ENCODE measurements at places on chromosomes 5 and 9. TPM values are rescaled to one million over a fixed set of nuclear protein-coding genes. Genes with fewer than 3 reads are reported as not detected.

DNA sequence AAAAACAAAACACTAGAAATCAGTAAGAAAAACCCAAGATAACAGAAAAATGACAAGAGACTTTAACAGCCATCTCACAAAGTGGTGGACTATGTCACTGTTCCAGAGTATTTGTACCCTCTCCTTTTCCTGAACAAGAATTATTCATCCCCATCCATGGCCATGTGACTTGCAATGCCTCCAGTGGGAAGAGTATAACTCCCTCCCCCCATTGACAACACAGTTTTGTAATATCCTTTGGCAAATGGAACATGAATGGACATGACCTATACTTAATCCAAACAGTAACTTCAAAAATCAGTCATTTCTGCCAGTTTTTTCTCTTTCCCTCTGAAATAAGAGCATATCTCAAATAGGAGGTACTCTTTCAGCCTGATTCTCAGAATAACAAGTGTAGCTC is 33.9 kb downstream of the PTBP3 start:
- H3K27me3 ChIP-seq: no peaks in the 10 kb centered on the region
- H3K4me1 ChIP-seq: peaks cover 30% of the 10 kb centered on the region
- H3K27ac ChIP-seq: no peak overlapping the region
- H3K4me3 ChIP-seq: no peak overlapping the region
- peaks cover 39% of the 10 kb centered on the region for H3K36me3 ChIP-seq
- DNase-seq: no peak

GRCh38 chr5:34535433-34535832 is 120.7 kb upstream of the RAI14 start:
- no peak for DNase-seq
- H3K36me3 ChIP-seq: no peaks in the 10 kb centered on the region
- H3K4me3 ChIP-seq: no peak overlapping the region
- H3K27ac ChIP-seq: no peak overlapping the region
- peaks cover 4% of the 10 kb centered on the region for H3K4me1 ChIP-seq

DNA sequence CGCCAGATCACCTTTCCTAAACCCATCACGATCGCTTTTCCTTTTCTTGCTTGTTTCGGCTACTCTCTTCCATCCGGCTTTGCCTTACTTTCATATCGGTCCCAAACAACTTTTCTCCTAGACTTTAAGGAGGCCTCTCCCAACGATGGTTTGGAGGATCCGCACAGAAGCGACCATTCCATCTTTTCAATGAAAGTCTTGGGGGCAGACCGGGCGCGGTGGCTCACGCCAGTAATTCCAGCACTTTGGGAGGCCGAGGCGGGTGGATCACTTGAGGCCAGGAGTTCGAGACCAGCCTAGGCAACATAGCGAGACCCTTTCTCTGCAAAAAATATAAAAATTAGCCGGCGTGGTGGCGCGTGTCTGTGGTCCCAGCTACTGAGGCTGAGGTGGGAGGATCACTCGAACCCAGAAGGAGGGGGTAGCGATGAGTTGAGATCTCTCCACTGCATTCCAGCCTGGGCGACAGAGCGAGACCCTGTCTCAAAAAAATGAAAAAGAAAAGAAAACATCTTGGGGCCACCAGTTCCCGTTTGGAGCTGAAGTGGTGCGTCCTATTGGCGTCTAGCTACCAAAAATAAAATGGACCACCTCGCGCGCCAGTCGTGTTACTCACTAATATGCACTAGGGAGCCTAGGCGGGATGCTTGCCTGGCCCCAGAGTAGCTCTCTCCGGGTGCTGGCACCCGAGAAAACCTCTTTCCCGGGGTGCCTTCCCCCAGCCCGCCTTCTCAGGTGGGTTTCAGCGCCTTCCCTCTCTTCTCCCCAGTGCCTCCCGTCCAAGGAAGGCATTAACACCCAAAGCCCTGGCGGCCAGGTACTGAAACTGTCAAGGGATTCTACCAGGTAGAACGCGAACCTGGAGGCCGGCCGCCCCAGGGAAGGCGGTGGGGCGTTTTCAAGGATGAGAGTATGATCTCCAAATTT is 800 bp upstream of the AP3B1 start:
- H3K27ac ChIP-seq: peak overlapping the region; percentile 96
- peaks cover 24% of the 10 kb centered on the region for H3K36me3 ChIP-seq
- peak; percentile 54 for DNase-seq
- peaks cover 30% of the 10 kb centered on the region for H3K4me1 ChIP-seq

BAAT gene
- total RNA-seq: not detected

DNA sequence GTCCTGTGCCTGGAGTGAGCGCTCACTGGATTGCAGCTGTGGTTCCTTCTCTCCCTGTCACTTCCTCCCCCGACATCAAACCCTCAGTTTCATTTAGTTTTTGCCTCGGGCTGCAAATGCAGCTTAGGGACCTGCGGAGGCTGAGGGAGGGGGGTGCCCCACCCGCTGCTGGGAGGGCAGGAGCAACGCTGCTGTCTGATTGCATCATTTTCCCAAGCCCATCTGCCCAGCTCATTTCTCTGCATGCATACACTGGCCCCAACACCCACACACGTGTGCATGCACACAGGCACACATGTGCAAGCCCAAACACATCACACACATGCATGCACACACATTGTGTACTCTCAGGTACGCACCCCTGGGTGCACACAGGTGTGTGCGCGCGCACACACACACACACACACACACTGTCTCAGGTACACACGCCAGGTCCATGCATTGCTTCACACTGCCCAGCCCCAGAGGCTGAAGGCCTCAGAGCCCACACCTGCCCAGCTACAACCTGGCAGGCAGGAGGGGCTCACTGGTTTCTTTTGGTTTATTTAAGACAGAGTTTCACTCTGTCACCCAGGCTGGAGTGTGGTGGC is 3.4 kb downstream of the ASS1 start:
- H3K36me3 ChIP-seq: no peaks in the 10 kb centered on the region
- peak; percentile 22 for DNase-seq
- peak overlapping the region; percentile 0 for H3K27ac ChIP-seq
- no peak overlapping the region for H3K4me3 ChIP-seq
- H3K27me3 ChIP-seq: peaks cover 19% of the 10 kb centered on the region

GRCh38 chr5:39578887-39579497 is 154.2 kb upstream of the DAB2 start:
- no peak overlapping the region for H3K27ac ChIP-seq
- no peaks in the 10 kb centered on the region for H3K36me3 ChIP-seq
- H3K4me1 ChIP-seq: peaks cover 2% of the 10 kb centered on the region
- DNase-seq: no peak
- H3K4me3 ChIP-seq: no peak overlapping the region

DNA sequence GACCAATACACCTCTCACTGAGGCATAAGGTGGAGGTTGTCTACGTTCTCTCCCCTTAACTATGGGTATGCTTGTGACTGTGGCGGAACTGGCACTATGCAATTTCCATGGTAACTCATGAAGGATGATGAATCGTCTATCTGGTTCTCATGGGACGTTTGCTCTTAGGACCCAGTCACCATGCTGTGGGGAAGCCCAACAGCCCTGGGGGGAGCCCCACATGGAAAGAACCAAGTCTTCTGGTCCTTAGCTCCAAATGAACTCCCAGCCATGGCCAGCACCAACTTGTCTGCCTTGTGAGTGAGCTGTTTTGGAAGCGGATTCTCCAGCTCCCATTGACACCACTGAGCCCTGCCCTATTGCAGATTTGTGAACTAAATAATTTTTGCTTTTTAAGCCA is 188.7 kb upstream of the S1PR3 start:
- no peaks in the 10 kb centered on the region for H3K36me3 ChIP-seq
- peaks cover 2% of the 10 kb centered on the region for H3K27me3 ChIP-seq
- no peak overlapping the region for H3K4me3 ChIP-seq
- DNase-seq: no peak
- H3K4me1 ChIP-seq: no peaks in the 10 kb centered on the region

DNA sequence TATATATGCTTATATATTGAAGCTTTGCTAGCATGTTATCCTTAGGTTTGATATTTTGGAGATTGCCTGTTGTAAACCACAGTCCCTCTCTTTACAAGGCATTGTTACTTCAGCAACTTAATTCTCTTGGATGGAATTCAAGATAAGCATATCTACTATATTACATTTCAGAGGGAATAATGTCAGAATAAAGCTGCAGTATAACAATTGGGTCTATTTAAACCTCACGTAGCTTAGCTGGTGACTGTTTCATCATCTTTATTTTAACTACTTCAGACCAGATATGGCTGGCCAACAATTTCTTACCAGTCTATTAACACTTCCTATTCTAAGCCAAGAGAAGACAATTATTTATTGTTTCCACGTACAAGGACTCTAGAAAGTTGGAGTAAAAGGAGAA is 27.1 kb downstream of the ZCCHC10 start:
- no peaks in the 10 kb centered on the region for H3K4me1 ChIP-seq
- H3K27ac ChIP-seq: no peak overlapping the region
- peaks cover 18% of the 10 kb centered on the region for H3K36me3 ChIP-seq
- H3K4me3 ChIP-seq: no peak overlapping the region
- no peaks in the 10 kb centered on the region for H3K27me3 ChIP-seq

GRCh38 chr5:160458806-160459800 is 37.4 kb downstream of the PTTG1 start:
- no peaks in the 10 kb centered on the region for H3K36me3 ChIP-seq
- no peak overlapping the region for H3K27ac ChIP-seq
- DNase-seq: no peak
- peaks cover 22% of the 10 kb centered on the region for H3K4me1 ChIP-seq

DNA sequence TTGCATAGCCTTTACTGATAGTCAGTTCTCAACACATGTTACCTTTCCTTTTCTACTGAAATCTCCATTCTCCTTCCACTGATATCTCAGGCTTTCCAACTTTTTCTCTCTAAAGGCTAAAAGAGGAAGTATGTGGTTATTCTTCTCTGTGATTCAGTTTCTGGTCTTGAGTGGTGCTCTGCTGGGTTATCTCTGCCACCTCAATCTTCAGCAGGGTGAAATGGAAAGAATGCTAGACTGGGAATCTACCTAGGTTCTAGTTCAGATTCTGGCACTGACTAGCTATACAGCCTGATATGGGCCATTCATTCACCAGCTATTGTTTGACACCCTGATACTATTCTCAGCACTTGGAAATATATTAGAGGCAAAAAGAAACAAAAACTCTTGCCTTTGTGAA is 124.9 kb upstream of the GRIA1 start:
- H3K27ac ChIP-seq: no peak overlapping the region
- no peaks in the 10 kb centered on the region for H3K36me3 ChIP-seq
- DNase-seq: no peak

SAXO1 gene
- not detected for total RNA-seq

DNA sequence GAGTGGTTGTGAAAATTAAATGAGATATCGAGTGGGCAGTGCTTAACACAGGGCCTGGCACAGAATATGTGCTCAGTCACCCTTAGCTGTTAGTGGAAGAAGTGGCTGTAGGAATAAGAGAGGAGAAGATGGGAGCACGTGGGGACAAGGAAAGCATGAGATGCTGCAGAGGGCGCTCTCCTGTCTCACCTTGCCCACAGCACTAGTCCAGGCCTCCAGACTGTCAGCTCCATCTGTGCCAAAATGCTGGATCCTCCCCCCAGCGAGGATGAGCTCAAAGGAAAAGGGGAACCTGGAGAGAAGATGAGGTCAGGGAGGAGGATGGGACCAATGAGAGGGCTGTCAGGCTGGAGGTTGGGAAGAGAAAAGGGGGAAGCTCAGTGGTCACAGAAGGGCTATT is 12.5 kb downstream of the ARAP3 start:
- no peaks in the 10 kb centered on the region for H3K36me3 ChIP-seq
- no peaks in the 10 kb centered on the region for H3K27me3 ChIP-seq
- no peak overlapping the region for H3K27ac ChIP-seq
- no peak for DNase-seq

- peak; percentile 96 for DNase-seq
- peaks cover 7% of the 10 kb centered on the region for H3K27me3 ChIP-seq
- H3K27ac ChIP-seq: peak within 1 kb of the TSS; percentile 77
Observed at GRCh38 chr9:36190388-36191289, at the start of gene CLTA. CLTA (plus strand) TSS chr9:36190921; CDS start chr9:36191057, 136 bp downstream.

GRCh38 chr9:5896863-5897262 is 6.2 kb downstream of the MLANA start:
- no peaks in the 10 kb centered on the region for H3K27me3 ChIP-seq
- DNase-seq: no peak
- H3K4me1 ChIP-seq: peaks cover 2% of the 10 kb centered on the region
- H3K36me3 ChIP-seq: peaks cover 8% of the 10 kb centered on the region

DNA sequence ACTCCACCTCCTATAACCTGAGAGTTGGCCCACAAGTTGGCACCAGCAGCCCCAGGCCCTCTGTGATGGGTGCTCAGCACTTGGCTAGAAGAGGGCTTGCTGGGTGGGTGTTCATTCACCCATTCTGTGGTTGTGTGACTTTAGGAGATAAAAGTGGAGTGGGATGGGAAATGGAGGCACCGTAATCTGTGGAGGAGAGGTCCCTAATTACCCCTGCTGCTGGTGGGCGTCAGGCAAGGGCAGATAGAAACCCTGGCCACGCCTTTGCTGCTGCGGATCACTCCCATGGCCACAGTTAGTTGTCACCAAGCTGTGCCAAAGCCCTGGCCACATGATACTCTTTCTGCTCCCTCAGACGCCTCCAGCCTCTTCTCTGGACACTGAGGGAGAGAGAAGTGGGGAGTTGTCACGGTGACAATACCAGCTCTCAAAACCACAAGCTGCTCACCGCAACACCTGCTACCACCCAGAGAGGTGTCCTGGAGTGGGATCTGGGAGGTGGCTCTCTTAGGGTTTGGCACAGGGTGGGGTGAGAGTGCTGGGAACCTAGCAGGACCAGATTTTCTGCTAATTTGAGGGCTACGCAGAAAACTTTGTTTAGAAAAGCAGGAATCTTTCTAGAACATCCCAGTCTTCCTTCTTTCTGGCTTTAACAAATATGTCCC is 12.0 kb upstream of the NEUROG1 start:
- peaks cover 10% of the 10 kb centered on the region for H3K4me1 ChIP-seq
- peaks cover 72% of the 10 kb centered on the region for H3K27me3 ChIP-seq
- H3K4me3 ChIP-seq: no peak overlapping the region
- H3K36me3 ChIP-seq: peaks cover 4% of the 10 kb centered on the region
- H3K27ac ChIP-seq: no peak overlapping the region
- no peak for DNase-seq

- DNase-seq: peak; percentile 68
- peaks cover 29% of the 10 kb centered on the region for H3K4me1 ChIP-seq
- H3K27me3 ChIP-seq: peaks cover 5% of the 10 kb centered on the region
Observed at GRCh38 chr9:4596165-4596922, 65.8 kb upstream of the PLPP6 start.

GRCh38 chr9:111630964-111631213 is 245 bp upstream of the DNAJC25 start:
- no peaks in the 10 kb centered on the region for H3K27me3 ChIP-seq
- H3K4me3 ChIP-seq: peak overlapping the region; percentile 85
- peaks cover 36% of the 10 kb centered on the region for H3K4me1 ChIP-seq
- H3K27ac ChIP-seq: peak overlapping the region; percentile 75

GRCh38 chr9:137614631-137615386 is 4.0 kb upstream of the EHMT1 start:
- peaks cover 33% of the 10 kb centered on the region for H3K4me1 ChIP-seq
- H3K27me3 ChIP-seq: no peaks in the 10 kb centered on the region
- DNase-seq: no peak
- no peak overlapping the region for H3K27ac ChIP-seq
- H3K4me3 ChIP-seq: no peak overlapping the region

DNA sequence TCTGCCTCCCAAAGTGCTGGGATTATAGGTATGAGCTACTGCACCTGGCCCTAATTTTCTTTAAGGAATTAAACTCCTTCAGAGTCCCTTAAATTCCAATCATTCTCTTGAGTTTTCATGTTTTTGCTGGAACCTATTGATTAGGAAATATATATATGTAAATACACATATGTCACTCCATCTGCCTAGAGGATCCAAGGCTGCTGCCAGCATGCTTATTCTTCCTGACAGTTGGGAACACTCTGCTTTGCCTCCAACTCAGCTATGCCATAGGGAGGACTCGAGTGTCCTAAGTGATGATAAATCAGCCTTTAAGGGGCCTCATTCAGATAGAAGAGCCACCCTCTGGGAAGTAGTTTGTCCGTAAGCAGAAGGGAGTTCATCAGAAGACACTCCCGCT is 21.8 kb downstream of the MFAP3 start:
- H3K4me3 ChIP-seq: no peak overlapping the region
- no peak overlapping the region for H3K27ac ChIP-seq
- peaks cover 2% of the 10 kb centered on the region for H3K36me3 ChIP-seq
- no peaks in the 10 kb centered on the region for H3K27me3 ChIP-seq
- peaks cover 22% of the 10 kb centered on the region for H3K4me1 ChIP-seq
